Stimulated activated CD4-positive, alpha-beta T cell treated with anti-CD3 and anti-CD28 coated beads, Interleukin-12 subunit alpha, Interleukin-12 subunit beta, amount 100 ng/mL, for 48 hours (primary cell): ENCODE measurements at places on chromosomes 7 and 10.

GRCh38 chr10:26628395-26628794 lies 69.1 kb upstream of the PDSS1 start:
- DNase-seq = no peak

DNA sequence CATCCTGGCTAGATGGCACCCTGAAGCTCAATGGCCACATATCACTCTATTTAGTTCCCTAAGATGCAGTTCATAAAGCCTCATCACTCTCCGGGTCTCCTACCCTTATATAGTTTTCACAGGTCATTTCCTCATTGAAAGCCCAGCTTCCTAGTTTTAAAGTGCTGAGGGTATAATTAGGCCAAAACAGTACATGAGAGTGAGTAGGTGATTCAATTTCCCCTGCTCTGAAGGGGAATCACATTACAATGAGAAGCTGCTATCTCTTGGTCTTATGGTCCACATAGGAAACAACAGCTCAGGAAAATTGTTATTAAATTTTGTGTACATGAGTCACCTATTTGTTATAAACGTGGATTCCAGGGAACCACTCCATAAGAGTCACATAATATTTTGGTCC lies 162.0 kb downstream of the SEMA3E start:
- no peak for DNase-seq

- DNase-seq = no peak
These were observed 18.5 kb upstream of the TRIM56 start for GRCh38 chr7:101066833-101067177.

DNA sequence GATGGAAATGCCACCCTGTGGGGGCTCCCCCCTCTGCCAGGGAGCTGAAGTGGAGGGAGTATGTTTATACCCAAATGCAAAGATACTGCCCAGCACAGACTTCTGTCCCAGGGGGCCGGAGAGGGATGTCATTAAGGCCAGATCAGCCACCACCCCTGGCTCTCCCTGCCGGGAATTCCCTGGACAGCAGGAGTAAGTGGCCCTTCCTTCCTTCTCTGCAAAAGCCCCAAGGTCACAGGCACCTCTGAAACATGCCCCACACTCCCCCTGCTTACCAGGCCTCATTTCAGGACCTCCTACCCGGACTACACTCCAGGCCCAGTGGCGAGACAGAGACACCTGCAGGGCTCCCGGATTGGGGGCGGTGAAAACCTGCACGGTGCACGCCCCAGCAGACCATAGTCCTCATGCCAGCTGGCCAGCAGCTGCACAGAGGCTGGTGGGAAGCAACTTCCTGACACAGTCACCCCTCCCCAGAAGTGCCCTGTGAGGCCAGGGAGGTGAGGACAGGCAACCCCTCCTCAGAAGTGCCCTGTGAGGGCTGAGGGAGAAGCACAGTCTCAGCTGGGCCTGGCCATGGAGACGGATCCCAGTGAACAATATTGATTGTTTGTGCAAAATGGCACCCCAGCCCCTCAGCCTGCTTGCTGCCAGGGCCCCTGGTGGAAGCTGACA lies 33.0 kb upstream of the RET start:
- DNase-seq = no peak

DNA sequence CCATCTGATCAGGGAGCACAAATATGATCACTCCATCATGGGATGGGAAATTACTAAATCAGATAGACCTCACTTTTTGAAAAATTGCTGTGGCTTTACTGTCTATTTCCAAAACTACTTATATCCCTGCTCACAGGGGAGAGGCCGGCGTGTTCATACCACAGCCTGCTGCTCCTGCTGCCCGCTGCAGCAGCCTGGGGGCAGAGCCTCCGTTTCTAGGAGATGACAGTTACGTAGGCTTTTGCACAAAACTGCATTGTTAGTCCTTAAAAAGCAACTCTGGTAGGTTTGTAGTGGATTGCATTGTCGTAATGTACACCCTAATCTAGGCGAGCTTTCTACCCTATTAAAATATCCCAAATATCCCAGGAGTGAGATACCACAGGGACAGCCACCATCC lies 203.7 kb downstream of the EBF3 start:
- DNase-seq = no peak

- no peak for DNase-seq
These were observed 2.4 kb downstream of the ADCK2 start for GRCh38 chr7:140674899-140675701.

DNA sequence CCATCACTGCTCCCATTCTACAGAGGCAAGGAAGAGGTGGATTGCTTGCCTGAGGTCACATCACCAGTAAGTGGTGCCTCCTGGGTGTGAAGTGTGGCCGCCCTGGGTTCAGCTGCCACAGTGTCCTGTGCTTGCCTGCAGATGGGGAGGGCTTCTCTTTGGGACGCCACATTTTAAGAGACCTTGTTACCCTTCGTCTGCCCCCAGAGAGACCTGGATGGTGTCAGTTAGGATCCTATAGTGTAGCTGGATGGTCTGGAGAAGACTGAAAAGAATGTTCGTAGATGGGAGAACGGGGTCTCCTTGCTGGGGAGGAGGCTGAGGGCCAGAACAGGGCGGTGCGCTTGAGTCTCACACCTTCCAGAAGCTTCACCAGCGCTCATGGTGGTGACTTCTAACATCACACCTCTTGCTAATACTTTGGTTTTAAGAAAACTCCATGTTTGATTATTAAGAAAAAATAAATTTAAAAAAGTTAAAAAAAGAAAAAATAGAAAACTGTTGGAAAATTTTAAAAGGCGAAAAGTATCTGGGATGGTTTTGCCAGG lies 2.3 kb downstream of the DOCK1 start:
- no peak for DNase-seq
